Stimulated activated CD4-positive, alpha-beta T cell treated with anti-CD3 and anti-CD28 coated beads, Interleukin-12 subunit alpha, Interleukin-12 subunit beta, amount 100 ng/mL, for 24 hours (primary cell): ENCODE measurements at places on chromosomes 11 and 22.

GRCh38 chr11:61650781-61651571 is 29.2 kb upstream of the DAGLA start:
- no peak for DNase-seq

GRCh38 chr11:20274031-20274430 is 89.5 kb upstream of the HTATIP2 start:
- no peak for DNase-seq

DNA sequence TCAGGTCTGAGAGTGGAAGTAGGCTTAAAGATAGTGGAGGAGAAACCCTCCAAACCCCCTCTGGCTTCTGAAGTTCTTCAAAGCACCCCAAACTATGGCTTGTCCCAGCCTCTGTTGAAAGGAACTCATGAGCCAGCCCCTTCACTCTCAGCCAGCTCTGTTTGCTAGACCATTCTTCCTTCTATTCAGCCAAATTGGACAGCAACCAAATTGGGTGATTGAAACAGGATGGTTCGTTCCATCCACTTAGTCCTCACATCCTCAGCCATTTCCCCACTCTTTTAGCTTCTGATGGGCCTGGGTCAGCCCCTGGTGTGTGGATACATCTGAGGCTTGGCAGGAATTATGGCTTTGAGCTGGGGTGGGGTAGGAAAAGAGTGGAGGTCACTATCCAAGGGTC is 4.5 kb downstream of the HTR3A start:
- no peak for DNase-seq

DNA sequence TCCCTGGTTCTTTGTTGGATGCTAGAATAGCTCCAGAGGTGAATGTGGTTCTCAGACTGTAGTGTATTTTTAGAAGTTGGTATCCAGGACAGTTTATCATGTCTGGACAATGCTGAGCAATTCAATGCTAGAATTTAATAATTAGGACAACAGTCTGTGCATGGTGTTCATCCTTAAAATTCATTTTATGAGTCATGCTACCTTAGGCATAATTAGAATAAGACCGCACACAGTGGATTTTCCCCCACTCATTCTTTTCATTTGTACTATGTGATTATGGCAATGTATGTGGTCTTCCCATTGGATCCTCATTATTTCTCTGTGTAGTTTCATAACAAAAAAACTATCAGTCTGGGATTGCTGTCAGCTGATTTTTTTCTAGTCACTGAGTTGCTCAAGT is 196.7 kb downstream of the ARHGAP42 start:
- DNase-seq, result no peak

DNA sequence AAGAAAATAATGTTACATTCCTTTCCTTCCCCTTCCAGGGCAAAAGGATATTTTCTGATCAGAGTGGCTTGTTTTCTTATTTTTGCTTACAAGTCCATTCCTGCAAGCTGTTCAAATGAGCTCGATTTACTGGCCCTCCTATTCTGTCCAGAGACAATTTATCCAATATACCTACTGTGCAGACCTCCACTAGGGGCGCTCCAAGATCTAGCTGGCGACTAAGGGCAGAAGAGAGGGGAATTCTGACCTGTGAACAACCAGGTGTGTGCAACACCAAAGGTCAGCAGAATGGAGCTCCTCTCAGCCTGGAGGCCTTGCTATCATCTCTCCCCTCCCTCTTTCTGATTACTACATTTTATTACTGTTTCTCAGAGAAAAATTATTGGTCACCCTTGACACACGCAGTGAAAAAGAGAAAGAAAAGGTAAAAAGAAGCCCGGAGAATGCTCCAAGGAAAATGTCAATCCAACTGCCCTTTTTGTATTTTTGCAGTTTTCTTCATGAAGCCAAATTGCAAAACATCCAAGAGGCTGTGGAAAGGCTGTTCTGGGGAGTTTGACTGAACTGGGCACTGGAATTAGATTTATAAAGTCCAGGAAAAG is 3.2 kb downstream of the SEZ6L start:
- DNase-seq, result no peak

DNA sequence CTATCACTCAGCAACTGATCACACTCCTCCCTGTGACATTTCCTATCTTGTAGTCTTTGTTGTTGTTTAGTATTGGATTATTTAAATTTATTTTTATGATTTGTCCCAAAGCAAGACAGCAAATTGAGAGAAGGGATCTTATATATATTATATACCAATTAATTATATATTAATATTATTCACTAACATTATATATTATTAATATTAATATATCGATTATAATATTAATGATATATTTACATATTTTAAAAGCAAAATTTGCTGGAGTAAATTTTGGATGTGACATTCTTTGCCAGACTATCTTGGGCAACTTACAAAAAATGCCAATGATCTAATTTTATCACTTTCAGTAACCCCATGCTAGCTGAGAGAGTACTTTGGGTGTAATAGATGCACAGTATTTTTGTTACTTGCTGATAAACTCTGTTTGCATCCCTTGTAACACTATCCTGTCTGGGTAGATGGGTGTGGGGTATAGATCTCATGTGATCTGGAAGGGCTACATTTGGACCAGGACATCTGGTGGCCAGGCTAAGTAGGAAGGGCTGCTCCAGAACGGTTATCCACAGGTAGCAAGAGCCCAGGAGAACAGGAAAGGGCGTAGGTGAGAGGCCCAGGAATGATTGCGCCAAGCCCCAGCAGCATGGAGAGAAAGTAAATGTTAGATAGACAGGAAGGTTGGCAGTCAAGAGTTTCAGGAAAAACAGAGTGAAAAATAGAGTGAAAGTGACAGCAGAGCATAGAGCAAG is 608.6 kb upstream of the KIRREL3 start:
- no peak for DNase-seq

- no peak for DNase-seq
Measured at GRCh38 chr11:108364159-108364558, 103.2 kb downstream of the C11orf65 start.

DNA sequence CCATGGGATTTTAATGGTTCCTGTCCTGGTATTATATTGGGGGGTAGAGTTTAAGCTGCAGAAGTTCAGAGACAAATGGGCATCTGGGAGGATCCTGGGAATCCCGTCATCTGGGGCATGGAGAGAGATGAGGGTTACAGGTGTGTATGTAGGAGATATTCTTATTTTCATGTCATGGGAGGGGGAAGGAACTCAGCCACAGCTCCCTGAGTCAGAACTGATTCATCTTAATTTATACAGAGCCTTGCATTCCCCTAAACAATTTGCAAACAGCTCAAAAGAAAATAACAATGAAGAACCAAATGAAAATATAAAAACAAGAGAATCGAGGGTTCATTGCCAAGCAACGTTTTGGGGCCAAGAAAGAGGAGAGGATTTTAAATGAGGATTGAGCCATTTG is 155.9 kb upstream of the TBCEL start:
- no peak for DNase-seq

DNA sequence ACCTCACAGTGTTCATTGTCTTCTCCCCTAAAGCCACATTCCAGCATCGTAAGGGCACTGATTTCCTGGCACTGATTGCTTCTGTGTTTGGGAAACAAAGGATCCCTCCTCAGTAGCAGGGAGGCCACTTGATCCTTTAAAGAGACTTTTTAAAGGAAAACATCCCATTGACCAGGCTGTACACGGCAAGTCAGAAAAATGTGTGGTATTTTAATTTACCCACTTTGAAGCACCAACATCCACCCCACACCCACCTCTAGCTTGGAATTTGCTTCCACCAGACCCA is 364.9 kb downstream of the SHANK2 start:
- DNase-seq, result no peak

DNA sequence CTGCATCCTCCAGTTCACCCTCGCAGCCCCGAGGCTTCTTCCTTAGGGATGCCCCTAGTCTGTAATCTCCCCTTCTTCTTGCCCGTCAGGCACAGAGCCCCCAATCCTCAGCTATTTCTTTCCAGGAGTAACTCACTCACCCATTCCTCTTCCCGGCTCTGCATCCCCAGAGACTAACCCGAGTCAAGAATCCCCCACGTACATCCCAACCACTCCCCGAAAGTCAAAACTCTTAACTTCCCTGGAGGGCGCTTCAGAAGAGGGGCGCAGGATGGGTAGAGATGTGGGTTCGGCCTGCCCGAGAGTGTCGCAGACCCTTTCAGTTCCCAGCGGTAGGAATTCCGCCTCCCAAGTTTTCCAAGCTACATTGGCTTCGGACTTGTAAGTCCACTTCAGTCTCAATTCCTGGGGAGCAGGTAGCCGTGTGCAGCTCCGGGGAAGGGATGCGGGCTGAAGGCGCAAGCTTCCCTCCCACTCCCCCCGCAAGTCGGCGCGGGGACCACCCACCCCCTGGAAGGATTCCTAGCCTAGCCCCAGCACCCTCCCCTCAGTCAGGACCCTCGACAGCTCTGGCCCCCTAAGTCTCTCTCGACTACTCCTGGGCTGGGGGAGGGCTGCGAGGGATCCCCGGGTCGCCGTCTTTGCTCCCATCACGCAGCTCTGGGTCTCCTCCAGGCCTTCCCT is 871 bp downstream of the BDNF start:
- no peak for DNase-seq

- no peak for DNase-seq
Measured at GRCh38 chr22:28019360-28019759, 100.3 kb upstream of the PITPNB start.

- DNase-seq, result no peak
Measured at GRCh38 chr11:64793271-64794160, 9.5 kb downstream of the MAP4K2 start.

- DNase-seq, result no peak
Measured at GRCh38 chr11:118988280-118988679, 9.7 kb upstream of the CENATAC start.

GRCh38 chr22:28074526-28074925 is 155.5 kb upstream of the PITPNB start:
- no peak for DNase-seq

GRCh38 chr11:6757373-6757967 is 14.3 kb downstream of the OR2AG2 start:
- DNase-seq, result peak; percentile 33

DNA sequence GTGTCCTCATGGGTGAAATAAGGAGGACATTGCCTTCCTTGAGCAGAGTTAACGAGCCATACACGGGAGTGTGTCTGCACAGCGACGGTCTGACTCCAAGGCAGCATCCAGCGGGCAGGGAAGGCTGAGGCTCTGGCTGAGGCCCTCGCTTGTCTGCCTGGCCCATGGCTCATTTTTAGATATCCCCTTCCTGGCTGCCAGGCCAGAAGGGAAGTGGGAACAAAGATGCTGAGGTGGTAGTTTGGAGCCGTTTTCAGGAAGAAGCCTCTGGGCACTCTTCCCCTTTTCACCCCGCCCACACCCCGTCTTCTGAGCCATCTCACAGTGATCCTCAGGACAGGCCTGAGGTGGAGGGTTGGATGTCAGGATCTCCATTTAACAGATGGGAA is 3.0 kb upstream of the SLCO2B1 start:
- DNase-seq, result no peak

- no peak for DNase-seq
Measured at GRCh38 chr22:46067159-46068111, 82.9 kb upstream of the PPARA start.

GRCh38 chr11:82663535-82663934 is 70.1 kb downstream of the FAM181B start:
- DNase-seq, result no peak

GRCh38 chr22:22519591-22519990 is 479 bp downstream of the ZNF280A start:
- DNase-seq, result no peak

GRCh38 chr11:30381879-30382278 is 59.0 kb downstream of the ARL14EP start:
- no peak for DNase-seq

- no peak for DNase-seq
Measured at GRCh38 chr11:27213232-27213660, 149.8 kb downstream of the CCDC34 start.

DNA sequence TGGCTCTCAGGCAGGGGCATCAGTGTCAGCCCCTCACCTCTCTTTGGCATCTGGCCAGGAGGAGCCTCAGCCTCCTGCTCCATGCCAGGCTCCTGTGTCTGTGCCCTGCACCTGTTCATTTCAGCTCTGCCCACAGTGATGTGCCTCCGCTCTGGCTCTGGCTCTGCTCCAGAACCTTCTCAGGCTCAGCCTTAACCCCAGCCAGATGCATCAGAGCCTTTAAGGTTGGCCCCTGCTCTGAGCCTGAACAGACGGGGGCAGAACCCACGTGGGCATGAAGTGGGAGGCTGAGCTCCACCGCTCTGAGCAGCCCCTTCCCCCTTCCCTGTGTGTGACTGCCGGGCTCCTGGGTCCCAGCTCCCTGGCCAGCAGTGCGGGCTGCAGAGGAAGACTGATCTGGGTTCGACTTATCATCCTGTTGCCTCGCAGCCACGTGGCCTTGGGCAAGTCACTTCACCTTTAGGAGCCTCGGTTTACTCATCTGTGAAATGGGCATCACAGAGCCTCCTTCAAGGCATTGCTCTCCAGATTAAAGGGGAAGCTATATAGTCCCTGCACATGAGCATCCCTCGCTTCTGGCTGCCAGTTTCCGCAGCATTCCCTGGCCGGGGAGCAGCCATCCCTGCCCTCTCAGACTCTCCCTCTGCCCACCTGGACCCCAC is 44.7 kb upstream of the RTL6 start:
- no peak for DNase-seq

DNA sequence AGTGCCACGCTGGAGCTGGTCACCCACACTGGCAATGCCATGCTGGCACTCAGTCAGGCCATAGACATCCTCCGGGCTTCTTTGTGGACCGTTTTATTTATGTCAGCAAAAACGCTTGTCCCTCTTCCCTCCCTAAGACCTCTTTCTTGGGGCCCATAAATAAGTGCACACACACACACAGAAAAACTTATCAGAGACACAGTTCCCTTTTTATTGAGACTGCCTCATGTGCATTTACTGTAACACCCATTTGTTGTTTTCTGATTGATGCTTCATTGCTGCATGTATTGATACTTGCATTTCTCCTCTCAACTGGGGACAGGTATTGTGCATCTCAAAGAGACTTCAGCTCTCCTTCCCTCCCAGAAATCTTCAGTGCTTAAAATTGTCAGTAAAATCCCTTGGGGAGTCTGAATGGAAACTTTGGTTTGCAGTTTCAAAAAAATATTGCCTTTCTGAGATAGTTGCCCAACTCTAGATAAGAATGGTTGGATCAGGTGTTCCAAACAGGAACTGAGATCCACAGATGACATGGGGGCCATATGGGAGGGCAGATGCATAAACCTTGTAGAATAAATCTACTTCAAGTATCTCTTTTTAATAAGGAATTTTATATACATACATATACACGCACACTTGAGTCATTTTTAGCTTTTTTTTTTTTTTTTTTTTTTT is 50.9 kb downstream of the PPP2R1B start:
- DNase-seq, result no peak

GRCh38 chr22:35589071-35589755 is 27.9 kb downstream of the MB start:
- DNase-seq, result no peak
